ENCODE measurements at places on chromosomes 11 and 22.

- DNase-seq: no peak
Measured at GRCh38 chr11:58227956-58228615, 632 bp downstream of the OR10Q1 start.

- no peak for DNase-seq
Measured at GRCh38 chr11:124646148-124646547, 23.5 kb downstream of the TBRG1 start.

DNA sequence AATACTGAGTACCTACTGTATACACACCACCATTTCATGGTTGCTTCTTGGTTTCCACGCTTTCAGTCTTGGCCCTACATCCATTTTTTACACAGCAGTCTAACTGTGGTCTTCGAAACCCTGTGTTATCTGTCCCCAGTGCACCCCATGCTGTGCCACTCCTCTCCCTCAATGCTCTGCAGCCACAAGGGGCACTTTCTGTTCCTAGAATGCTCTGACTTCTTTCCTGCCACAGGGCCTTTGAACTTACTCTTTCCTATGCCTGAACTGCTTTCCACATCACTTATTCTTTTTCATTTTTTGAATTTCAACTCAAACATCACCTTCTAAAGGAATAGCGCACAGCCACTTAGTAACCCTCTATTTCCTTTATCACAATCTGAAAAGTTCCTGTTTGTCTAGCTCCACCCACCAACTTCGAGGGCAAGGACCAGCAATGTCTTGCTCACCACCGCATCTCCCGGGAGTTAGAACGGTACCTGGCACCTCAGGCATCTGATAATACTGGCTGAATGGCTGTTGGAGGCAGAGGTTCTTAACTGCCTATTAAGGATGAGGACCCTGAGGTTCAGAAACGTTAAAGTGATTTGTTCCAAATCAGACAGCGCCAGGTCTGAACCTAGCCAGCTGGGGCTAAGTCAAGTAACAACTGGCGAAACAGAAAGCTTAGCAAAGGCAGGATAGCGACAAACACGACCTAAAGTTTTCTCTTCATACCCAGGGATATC, 568 bp downstream of the ALG8 start:
- DNase-seq: no peak

DNA sequence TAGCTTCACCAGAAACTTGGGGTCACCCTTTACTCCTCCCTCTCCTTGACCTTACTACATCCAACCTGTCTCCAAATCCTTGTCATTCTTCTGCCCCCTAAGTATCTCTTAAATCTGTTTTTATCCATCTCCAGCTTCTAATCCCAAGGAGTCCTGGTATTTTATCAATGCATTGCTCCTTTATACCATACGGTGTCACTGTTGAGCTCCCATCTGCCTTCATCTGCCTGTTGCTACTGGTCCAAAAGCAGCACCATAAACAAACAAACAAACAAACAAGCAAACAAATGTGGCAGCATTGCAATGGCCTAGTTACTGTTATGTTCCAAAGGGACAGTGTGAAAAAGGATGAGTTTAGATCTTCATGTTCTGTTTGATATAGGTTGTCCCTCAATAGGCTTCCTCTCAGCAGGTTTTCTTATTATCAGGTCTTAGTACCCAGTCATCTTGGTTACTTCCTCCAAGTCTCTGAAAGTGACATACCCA, 34.2 kb downstream of the DNHD1 start:
- DNase-seq: no peak

- no peak for DNase-seq
Measured at GRCh38 chr11:130400781-130401483, 27.5 kb downstream of the ADAMTS8 start.

- no peak for DNase-seq
Measured at GRCh38 chr11:100247704-100248103, 439.4 kb upstream of the ARHGAP42 start.

DNA sequence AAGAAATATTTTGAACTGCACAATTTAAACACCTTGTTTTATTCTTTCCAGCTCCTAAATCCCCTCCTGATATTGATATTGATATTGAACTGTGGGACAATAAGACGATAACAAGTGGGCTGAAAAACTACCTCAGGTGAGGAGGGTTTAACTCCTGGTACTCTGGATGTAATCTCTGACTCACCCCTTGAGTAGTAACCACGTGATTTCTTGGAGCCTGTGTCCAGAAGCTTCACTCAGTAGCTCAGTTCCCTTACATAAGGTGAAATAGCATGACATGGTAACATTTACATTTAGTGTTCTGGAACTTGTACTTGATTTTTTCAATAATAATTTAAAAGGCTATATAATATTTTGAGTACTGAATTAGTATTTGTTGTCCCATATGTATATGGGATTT, 168.0 kb downstream of the PGR start:
- DNase-seq: no peak

GRCh38 chr11:126991596-126991995, 9.0 kb downstream of the KIRREL3 start:
- DNase-seq: no peak

Data from activated CD4-positive, CD25-positive, alpha-beta regulatory T cell (primary cell).